Urinary bladder (tissue), 4 donors: ENCODE measurements at places on chromosomes 5 and 9.

DNA sequence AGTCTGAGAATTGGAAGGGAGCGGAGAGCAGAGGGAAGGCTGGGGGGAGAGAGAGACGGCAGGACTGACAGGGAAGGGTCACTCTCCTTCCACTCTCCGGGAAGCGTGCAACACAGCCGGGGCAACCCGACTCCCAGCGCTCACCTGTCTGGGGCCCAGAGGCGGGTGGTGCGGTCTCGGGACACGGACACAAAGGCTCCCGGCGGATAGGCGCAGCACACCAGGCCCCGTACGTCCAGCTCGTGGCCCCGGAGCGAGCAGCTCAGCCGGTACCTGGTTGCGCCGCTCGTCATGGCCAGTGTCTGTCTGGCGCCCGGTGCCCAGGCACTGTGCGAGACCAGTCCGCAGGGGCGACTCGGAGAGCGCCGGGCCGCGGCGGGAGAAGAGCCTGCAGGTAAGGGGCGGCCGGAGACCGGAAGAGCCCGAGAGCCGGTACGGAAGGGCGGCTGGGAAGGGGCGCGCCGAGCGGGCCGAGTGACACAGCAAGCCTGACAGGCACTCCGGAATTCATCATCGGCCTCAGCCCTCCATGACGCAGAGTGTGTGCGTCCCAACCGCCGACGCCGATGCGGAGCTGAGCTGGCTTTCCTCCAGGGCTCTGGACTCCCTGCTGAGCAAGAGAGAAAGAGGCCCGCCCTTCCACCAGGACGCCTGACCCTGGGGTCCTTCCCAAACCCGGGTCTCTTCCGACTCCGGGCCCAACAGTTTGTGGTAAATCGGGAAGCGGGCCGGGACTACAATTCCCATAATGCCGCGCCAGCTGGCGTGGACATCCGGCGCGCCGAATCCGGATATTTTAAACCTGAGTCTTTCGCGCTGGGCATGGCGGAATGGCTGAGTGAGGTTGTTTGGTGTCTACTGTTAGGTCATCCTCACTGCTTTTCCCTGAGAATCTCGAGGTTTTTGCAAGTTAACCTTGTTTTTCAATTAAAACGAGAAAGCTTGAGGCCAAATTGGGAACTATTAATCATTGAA, at the start of gene PLAA:
PLAA (minus strand) TSS at position 490 of the 975 bp plus-strand sequence; CDS start at position 293, 197 bp downstream.
- peak; percentile 85 for DNase-seq

DNA sequence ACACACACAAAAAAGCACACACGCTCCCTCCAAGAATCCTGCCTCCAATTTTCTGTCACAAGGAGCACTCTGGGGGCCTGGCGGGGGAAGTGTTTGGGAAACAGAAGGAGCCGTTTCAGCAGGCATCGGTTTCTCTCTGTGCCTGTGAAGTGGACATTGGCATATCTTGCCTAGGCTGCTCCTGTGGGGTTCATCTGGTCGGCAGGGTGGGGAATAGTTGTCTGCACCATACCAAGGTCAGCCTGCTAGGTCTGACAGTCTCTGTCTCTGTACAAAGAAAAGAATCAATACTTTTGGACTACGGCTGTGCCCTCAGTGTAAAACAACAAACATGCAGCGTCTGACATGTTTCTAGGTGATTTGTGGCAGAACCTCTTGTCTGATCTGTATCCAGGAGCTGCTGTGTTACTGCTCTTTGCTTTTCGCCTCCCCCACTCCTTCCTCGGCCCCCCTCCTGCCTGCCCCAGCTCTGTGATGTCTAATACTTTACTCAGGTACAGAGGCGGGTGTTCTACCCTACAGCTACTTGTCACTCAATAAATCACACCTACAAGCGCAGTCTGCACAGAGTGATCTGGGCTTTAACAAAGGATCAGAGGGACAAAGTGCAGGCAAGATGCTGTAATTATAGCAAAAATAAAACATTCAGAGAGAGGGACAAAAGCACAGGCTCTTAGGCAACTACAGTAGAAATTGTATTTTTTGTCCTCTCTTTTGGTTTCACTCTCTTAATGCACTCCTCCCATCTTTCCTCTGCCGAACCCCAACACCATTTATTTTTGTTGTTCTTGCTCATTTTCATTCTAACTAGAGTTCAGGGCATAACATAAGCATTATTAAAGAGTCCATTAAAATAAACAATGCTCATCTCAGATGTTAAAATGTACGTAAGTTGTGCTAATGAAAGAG, 216.7 kb downstream of the BNC2 start:
- no peak for DNase-seq

GRCh38 chr5:152086668-152087067, 162.0 kb upstream of the GLRA1 start:
- DNase-seq = no peak

- no peak for DNase-seq
Measured at GRCh38 chr9:108815156-108815555, 40.6 kb downstream of the ACTL7B start.

- no peak for DNase-seq
Measured at GRCh38 chr5:32508806-32509805, 64.6 kb upstream of the ZFR start.

DNA sequence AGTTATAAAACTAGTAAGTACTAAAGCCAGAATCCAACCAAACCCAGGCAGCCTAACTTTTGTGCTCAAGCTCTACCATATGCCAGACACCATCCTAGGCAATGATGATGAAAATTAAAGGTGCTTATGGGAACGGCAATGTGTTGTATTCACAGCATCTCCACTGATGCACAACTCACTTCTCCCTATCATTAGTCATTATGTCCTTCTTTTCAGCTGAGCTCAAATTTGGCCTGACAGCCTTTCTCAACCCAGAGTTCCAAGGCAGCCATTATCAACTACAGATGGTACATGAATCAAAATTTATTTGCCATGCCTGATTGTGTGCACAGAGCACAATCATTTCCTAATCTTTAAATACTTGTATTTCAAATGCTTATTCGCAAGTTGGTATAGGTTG, 121.6 kb upstream of the TNPO1 start:
- no peak for DNase-seq

DNA sequence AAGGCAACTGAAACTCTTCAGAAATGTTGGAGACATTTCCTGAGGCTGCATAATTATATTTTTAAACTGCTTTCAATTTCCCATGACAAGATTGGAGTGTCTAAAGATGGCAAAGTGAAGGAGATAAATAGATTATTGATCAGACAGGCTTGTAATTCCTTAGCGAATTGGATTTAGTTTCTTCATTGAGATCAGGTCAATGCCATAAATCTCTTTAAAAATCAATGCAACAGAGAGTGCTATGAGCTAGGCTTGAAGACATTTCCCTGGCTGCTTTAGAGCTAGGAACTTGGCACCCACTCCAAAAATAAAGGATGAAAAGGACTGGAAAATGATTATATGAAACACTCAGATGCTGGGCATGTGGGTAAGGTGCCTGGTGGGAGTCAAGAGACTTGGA, 828.4 kb downstream of the TLR4 start:
- DNase-seq = no peak

GRCh38 chr9:72681283-72681630, 159.8 kb downstream of the TMC1 start:
- DNase-seq = no peak

DNA sequence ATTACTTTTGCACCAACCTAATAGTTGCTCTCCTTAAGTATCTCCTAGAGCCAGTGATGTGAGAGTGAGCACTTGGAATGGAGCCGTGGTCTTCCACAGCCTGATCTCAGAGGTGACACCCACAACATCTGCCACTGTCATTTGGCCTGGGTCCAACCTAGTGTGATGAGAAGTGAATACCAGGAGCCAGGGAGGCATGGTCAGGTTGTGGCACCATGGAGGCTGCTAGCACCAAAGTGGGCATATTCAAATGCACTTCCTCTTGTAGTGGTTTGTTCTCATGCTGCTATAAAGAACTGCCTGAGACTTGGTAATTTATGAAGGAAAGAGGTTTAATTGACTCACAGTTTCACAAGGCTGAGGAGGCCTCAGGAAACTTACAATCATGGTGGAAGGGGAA, 22.6 kb upstream of the CEP72 start:
- DNase-seq = no peak

- DNase-seq = no peak
Measured at GRCh38 chr5:12777342-12777741, 873.1 kb upstream of the CTNND2 start.

- DNase-seq = no peak
Measured at GRCh38 chr9:83403527-83404238, 134.5 kb downstream of the FRMD3 start.

GRCh38 chr5:133957080-133957479, 11.3 kb downstream of the C5orf15 start:
- no peak for DNase-seq

GRCh38 chr5:58716713-58717112, 133.8 kb downstream of the RAB3C start:
- DNase-seq = no peak

- DNase-seq = no peak
Measured at GRCh38 chr5:17113174-17113958, 104.1 kb upstream of the BASP1 start.

GRCh38 chr5:164336906-164337305, 831.5 kb downstream of the MAT2B start:
- DNase-seq = no peak

DNA sequence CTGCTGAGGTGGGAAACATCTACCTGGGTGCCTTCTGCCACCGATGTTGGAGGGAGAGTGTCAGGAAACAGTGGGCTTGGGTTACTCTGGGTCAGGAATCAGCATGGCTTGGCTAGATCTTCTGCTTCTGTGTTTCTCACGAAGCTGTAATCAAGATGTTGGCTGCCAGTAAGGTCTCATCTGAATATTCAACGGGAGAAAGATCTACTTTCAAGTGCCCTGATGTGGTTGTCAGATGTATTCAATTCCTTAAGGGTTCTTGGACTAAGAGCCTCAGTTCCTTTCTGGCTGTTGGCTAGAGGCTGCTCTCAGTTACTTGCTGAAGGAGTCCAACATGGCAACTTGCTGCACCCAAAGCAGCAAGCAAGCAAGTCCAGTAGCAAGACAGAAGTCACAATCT, 41.9 kb upstream of the STOM start:
- no peak for DNase-seq

DNA sequence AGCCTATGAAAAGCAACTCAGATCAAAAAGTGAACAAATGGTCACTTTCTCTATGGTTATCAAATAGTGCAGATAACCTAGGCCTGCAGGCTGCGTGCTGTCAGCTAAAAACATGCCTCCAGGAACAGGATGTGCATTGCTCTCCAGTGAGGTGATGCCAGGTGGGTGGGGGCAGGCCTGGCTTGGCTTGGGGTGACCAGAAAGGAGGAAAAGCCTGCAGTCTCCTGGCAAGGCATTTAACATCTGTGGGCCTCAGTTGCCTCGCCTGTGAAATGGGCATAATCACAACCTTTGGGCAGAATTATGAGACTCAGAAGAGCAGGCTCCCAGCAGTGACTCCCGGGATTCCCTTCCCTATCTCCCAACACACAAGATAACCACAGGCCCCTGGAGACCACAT, 135.9 kb downstream of the COL23A1 start:
- no peak for DNase-seq

GRCh38 chr5:103862398-103862797, 299.8 kb upstream of the NUDT12 start:
- DNase-seq = no peak

GRCh38 chr5:147752033-147752432, 30.5 kb downstream of the JAKMIP2 start:
- DNase-seq = no peak

- DNase-seq = no peak
Measured at GRCh38 chr5:152465140-152465539, 60.1 kb upstream of the NMUR2 start.

DNA sequence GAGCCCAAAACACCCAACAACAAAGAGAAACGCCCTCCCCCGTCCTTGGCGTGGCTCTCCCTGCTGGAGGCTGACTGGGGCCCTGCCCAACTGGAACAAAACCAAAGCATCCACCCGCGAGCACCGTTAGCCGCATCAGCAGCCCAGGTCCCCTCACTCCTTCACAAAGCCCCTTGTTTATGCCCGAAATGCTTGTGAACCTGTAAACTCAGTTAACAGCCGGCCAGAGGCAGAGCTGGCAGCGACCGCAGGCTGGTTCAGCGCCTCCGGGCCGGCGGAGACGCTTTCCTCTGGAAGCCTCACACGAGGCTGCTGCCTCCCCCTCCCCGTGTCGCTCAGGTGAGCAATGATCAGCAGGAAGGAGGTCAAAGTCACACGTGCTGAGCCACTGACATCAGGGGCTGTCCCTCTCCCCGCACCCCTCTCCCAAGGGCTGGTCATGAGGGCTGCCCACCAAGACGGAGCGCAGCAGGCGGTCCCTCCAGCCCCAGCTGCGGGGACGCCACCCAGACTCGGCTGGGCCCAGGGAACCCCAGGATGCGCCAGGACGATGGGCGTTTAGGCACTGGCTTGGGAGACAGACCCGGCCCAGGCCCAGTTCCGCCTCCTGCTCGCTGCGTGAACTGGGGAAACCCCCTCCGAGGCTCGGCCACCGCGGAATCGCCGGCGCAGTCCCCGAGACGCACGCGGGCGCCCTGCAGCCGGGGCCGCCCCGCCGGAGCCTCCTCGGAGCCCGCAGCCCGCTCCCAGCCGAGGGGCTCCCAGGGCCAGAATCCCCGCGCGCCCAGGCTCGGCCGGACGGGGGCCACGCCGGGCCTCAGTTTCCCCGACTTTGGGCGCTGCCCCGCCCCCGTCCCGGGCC, 563 bp downstream of the SNAPC4 start:
- no peak for DNase-seq

DNA sequence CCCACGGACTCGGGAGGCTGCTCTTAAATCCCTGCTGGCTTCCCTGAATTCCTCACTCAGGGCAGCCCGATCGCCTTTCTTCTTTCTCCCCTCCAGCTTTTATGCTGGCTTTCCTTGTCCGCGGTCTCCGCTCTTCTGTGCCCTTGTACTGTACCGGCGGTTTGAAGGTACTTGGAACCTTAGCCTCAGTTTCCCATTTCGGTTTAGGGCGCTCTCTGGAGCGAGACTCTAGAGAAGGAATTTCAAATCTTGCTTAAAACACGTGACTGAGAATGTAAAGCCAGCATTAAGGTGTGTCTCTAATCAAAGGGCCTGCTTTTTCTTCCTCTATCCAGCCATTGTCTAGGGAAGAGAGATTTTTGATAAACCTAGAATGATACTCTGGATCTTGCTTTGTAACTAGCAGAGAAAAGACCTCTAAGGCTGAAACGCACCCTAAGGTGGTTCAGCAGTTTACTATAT, 650 bp downstream of the GPR107 start:
- no peak for DNase-seq

DNA sequence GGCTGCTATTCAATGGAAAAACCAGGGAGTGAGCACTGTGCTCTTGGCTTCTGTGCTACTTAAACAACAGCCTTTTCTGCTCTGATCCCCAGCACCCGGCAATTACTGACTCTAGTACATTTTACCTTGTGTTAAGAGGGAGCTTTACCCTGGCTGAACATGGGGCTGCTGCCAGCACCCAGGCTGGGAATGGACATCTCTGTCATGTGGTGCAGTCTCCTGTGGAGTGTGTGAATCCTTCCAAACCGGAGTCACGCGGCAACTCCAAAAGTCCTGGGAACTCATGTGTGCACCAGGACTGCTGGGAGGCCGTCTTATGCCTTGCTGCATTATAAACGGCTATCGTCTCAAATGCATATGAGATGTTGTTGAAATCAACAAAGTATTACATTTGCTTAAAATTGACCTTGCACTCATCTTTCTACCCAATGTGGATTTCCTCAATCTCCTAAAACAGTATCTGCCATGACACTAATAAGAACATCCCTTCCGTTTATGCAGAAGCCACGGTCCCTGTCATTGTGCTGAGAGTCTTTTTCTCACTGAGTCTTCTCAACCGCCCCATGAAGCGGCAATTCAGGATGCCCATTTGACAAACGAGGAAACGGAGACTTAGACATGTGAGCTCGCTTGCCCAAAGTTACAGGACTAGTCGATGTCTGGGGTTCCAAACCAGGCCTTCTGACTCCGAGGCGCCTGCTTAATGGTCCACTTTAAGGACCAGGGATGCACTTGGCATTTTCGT, 884 bp upstream of the GSN start:
- DNase-seq = no peak

- no peak for DNase-seq
Measured at GRCh38 chr5:116719106-116719505, 144.5 kb upstream of the SEMA6A start.
